Kidney (tissue), 22 donors: ENCODE measurements at places on chromosomes 16 and 17. TPM values are rescaled to one million over a fixed set of nuclear protein-coding genes. Genes with fewer than 3 reads are reported as not detected.
A peak's percentile ranks its signal among the peaks of the same experiment; 100 is the strongest.

- H3K4me1 ChIP-seq, result no peaks in the 10 kb centered on the region
- DNase-seq, result no peak
- no peak overlapping the region for H3K4me3 ChIP-seq
- H3K27me3 ChIP-seq, result no peaks in the 10 kb centered on the region
- H3K36me3 ChIP-seq, result no peaks in the 10 kb centered on the region
Observed at GRCh38 chr17:57143361-57143760, 58.3 kb downstream of the AKAP1 start.

DNA sequence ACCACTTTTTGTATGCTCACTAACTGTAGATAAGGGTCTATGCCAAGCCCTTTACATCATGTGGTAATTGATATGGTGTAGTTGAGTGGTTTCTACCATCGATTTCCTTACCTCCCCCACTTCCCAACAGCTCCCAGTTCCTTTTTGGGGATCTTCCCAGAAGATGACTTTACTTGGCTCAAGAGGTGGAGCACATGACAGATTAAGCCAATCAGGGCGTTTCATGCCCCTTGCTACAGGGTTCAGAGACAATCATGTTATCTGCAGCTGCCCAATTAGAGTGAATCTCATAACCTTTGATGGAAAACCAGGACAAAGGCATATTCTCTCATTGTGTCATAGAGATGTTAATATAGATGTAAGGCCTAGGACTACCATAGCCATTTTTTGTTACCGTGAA is 16.2 kb upstream of the BMERB1 start:
- H3K36me3 ChIP-seq, result no peaks in the 10 kb centered on the region
- no peak overlapping the region for H3K4me3 ChIP-seq
- H3K27me3 ChIP-seq, result no peaks in the 10 kb centered on the region
- H3K27ac ChIP-seq, result no peak overlapping the region
- no peaks in the 10 kb centered on the region for H3K4me1 ChIP-seq
- DNase-seq, result no peak

DNA sequence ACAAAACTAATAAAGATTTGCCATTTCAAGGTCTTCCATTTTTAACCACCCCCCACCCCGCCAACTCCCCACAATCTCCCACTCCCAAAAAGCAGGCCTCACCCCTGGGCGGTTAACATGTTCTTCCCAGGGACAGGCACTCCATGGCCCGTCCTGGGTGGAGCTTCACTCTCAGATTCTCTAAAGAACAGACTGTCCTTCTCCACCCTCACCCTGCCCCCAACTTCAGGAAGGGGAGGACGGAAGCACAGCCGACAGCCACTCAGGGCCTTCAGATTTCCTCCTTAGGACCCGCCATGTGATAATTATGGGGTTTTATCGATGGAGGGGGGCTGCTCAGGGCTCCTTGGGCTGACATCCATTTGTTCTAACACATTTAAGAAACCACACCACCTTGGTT is 61.9 kb downstream of the ZFHX3 start:
- H3K27me3 ChIP-seq, result no peaks in the 10 kb centered on the region
- no peak overlapping the region for H3K4me3 ChIP-seq
- peaks cover 16% of the 10 kb centered on the region for H3K4me1 ChIP-seq
- H3K27ac ChIP-seq, result peak overlapping the region; percentile 61
- H3K36me3 ChIP-seq, result no peaks in the 10 kb centered on the region
- no peak for DNase-seq

- H3K27me3 ChIP-seq, result no peaks in the 10 kb centered on the region
- H3K4me1 ChIP-seq, result peaks cover 49% of the 10 kb centered on the region
- no peaks in the 10 kb centered on the region for H3K36me3 ChIP-seq
- H3K4me3 ChIP-seq, result peak overlapping the region; percentile 6
- DNase-seq, result no peak
Observed at GRCh38 chr16:2475413-2476344, 752 bp downstream of the TBC1D24 start.

DNA sequence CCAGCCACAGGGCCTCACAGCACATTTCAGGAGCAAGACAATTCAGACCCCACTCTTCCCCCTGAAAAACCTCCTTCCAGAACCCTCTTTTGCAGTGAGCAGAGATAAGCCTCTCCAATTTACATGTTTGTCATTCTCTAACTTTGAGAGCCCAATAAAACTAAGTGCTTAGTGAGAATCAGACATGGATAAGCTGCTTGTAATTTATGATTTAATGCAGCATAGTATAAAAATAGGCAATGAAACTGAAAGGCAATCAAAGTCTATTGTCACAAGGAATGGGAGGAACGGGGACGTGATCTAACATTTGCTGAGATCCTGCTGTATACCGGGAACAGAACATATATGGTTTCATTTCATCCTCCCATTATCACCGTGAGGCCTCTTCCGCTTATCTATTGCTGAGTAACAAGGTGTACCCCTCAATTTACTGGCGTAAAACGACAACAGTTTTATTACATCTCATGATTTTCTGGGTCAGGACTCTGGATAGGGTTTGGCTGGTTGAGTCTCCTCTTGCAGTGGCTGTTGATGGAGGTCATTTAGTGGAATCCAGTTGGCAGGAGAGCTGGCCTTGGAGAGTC is 597.4 kb downstream of the MAF start:
- H3K4me1 ChIP-seq, result no peaks in the 10 kb centered on the region
- no peak for DNase-seq
- no peak overlapping the region for H3K4me3 ChIP-seq
- no peak overlapping the region for H3K27ac ChIP-seq

GRCh38 chr17:347309-347899 is 5.2 kb downstream of the RPH3AL start:
- H3K4me3 ChIP-seq, result no peak overlapping the region
- H3K27me3 ChIP-seq, result no peaks in the 10 kb centered on the region
- no peak for DNase-seq
- H3K36me3 ChIP-seq, result no peaks in the 10 kb centered on the region

DNA sequence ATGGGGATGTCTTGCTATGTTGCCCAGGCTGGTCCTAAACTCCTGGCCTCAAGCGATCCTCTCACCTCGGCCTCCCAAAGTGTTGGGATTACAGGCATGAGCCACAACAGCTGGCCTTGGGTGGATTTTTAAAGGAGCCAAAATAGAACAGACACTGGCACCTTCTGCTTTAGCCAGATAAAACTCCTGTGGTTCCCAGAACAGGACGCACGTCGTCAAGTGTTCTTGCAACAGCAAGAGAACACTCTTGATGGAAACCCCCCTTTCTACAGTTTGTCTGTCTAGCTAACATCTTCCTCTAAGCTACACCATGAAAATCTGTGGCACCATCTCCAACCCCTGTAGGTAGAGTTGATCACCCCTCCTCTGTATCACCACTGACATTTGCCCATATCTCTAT is 122.6 kb downstream of the NPIPB5 start:
- no peaks in the 10 kb centered on the region for H3K4me1 ChIP-seq
- H3K4me3 ChIP-seq, result no peak overlapping the region
- no peaks in the 10 kb centered on the region for H3K36me3 ChIP-seq
- no peaks in the 10 kb centered on the region for H3K27me3 ChIP-seq
- no peak for DNase-seq
- no peak overlapping the region for H3K27ac ChIP-seq

- no peaks in the 10 kb centered on the region for H3K4me1 ChIP-seq
- H3K27me3 ChIP-seq, result no peaks in the 10 kb centered on the region
- H3K36me3 ChIP-seq, result no peaks in the 10 kb centered on the region
- H3K4me3 ChIP-seq, result no peak overlapping the region
- no peak for DNase-seq
Observed at GRCh38 chr16:69309316-69309715, 1.8 kb upstream of the VPS4A start.

- no peak for DNase-seq
- H3K36me3 ChIP-seq, result no peaks in the 10 kb centered on the region
- H3K27ac ChIP-seq, result no peak overlapping the region
- H3K4me3 ChIP-seq, result no peak overlapping the region
Observed at GRCh38 chr16:25580041-25580440, 111.7 kb upstream of the HS3ST4 start.

DNA sequence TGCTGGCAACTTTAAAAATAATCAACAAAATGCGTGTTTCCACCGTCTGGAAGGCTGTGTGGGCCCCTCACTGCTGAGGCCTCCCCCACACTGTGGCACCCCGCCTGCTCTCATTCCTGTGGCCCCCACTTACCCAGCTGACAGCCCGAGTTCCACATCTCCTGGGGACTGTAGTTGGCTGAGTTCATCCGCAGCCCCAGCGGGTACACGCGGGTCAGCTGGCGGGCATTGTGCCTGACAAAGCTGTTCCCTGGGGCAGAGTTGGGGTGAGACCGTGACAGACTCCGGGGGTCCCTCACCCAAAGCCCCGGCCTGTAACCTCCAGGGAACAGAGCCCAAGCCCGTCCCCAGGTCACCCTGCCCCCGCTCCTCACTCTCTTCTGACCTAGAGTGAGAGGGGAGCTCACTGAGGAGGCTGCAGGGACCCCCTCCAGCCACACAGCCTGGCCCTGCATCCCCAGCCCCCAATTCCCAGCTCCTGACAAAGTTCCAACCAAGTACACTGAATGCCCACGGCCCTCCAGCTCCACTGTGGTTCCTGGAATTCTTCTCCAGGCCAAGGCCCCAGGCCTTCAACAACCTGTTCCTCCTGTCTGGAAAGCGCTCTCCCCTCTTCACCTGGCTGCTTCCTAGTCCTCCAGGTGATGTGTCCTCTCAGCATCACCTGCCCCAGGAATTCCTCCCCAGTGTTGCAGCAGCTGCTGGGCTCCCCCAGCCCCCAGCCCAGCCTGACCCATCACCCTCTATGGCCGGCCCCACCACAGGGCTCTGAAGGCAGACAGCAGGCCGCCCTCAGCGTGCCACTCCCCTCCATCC is 18.0 kb downstream of the PLCD3 start:
- H3K4me3 ChIP-seq, result no peak overlapping the region
- H3K27me3 ChIP-seq, result no peaks in the 10 kb centered on the region
- DNase-seq, result peak; percentile 45
- H3K36me3 ChIP-seq, result no peaks in the 10 kb centered on the region
- no peak overlapping the region for H3K27ac ChIP-seq

DNA sequence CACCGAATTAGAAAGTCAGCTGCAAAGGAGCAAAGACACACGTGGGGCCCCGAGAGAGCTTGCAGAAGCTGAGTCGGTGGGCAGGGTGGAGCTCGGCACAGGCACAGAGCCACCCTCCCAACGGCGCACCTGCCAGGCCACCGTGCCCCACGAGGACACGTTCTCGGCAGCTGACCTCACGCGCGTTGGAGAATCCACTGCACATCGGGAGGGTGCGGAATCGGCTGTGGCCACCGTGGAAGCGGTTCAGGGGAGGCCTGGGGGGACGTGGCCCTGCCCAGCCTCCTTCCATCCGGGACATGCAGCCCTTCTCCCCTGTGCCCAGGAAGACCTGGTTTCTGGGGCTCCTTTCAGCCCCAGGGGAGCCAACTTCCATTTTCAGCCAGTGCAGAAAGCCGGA is 20.9 kb upstream of the ZFPM1 start:
- H3K27ac ChIP-seq, result no peak overlapping the region
- no peaks in the 10 kb centered on the region for H3K36me3 ChIP-seq
- H3K4me1 ChIP-seq, result no peaks in the 10 kb centered on the region
- H3K27me3 ChIP-seq, result no peaks in the 10 kb centered on the region

The GRB2 gene
- total RNA-seq, result 119 TPM

The FSCN2 gene
- 3.8 TPM for total RNA-seq
